Activated CD4-positive, alpha-beta T cell treated with anti-CD3 and anti-CD28 coated beads for 24 hours (primary cell): ENCODE measurements at places on chromosomes 3 and 15.
A peak's percentile ranks its signal among the peaks of the same experiment; 100 is the strongest.

DNA sequence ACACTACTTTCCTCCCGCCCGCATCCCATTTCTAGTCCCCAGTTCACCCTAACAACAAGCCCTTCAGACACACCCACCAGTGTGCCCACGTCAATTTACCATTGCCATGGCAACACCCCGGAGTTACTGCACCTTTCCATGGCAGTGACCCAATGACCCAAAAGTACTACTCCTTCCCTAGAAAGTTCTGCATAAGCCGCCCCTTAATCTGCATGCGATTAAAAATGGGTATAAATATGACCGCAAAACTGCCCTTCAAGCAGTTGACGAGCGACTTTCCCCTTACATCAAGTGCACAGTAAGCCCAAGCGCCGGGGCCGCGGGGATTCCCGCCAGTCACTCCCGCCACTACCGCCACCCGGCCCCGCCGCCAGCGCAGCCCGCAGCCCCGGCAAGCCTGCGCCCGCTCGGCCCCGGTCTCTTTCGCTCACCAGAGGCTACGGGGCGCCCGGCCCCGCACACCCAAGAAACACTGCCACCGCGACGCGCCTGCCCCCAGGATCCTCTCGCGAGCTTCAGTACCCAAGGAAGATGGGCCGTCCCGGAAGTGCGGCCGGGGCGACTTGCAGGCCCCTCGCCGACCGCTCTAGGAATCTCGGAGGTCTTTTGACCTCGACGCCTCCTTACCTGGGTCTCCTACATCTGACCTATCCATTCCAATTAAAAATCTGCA lies 27.2 kb upstream of the ZNF502 start:
- DNase-seq = peak; percentile 58

- DNase-seq = no peak
Observed at GRCh38 chr15:70855764-70856163, 1.8 kb upstream of the LARP6 start.

GRCh38 chr3:31189971-31190370 lies 295.5 kb upstream of the GADL1 start:
- DNase-seq = no peak

GRCh38 chr3:114758831-114759699 lies 388.0 kb downstream of the ZBTB20 start:
- DNase-seq = no peak

GRCh38 chr3:108599677-108600409 lies 10.3 kb downstream of the DZIP3 start:
- no peak for DNase-seq

- DNase-seq = no peak
Observed at GRCh38 chr3:60870396-60870795, 380.9 kb downstream of the FHIT start.

GRCh38 chr15:49383266-49383665 lies 39.8 kb upstream of the FGF7 start:
- DNase-seq = no peak

DNA sequence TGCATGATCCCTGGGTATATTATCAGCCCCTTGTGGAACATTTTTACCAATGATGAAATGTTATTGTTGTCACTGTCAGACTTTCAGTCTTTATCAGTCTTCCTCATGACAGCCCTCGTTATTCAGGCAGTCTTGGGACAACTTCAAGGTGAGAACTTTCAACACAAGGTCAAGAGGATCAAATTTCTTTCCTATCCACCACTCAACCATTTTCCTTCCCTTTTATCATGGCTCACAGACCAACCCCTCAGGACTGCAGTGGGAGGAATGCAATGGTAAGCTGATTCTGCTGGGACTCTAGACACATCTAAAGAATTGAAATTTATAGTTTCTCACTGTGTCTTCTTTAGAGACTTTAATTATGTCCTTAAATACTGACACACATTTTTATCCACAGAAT lies 107.0 kb upstream of the LSAMP start:
- no peak for DNase-seq

DNA sequence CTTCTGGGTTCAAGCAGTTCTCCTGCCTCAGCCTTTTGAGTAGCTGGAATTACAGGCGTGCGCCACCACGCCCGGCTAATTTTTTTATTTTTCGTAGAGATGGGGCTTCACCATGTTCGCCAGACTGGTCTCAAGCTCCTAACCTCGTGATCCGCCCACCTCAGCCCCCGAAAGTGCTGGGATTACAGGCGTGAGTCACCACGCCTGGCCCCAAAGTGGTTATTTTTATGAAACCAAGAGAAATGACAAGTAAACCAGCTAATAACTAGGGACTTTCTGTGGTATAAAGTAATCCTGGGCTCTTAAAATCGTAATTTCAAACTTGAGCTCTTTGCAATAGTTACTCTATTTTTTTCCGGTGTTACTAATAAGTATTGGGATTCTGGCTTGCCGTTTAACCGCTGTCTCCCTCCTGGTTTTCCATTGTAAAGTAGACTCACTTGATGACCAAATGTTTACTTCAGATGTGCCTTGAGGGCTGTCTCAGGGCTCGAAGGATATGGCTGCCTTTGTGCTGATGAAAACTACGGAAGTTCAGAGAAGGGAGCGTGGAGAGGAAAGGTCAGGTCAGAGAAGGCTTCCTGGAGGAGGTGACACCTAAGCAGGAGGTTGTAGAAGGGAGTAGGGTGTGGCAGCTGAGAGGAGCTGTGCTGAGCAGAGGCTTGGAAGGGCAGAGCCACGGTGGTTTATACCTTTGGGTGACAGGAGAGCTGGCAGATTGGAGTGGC lies 4.2 kb downstream of the ZSCAN2 start:
- peak; percentile 32 for DNase-seq
